ENCODE measurements at places on chromosomes 13 and 19.

- no peak for DNase-seq
These were observed at the start of gene JAK3 for GRCh38 chr19:17847538-17848366. Gene JAK3, minus strand, starts transcription at chr19:17847982. Its CDS starts 3,565 bp downstream, at chr19:17844417.

DNA sequence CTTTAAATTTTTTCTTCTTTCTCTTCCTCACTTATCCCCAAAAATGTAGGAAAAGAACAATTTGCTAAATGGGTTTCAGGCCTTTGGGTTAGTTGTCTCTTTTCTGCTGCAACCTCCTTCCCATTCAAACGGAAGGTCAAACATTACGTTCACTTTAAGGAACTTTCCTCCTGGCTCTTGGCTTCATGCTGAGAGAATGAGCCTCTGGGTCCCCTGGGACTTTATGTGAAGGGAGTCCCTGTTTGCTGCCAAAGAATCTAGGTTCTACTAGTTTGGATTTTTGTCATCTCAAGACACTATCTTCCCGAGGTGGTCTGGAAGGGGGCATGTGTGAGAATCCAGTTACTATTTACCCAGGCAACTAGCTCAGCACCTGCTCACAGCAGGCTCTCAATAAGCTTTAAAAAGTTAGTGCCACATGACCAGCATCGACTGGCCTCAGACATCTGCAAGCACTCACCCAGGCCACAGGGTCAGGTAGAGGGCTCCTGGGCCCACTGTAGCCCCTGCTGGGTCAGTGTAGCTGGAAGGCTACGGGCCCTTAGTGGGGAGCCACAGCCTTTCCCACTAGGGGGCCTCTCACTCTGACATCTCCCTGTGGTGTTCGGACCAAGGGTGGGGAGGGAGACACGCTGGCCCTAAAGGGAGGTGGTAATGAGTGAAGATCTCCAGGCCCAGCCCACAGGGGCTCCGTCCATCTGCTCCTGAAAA lies 40.5 kb downstream of the FAM124A start:
- no peak for DNase-seq

GRCh38 chr19:47404334-47405196 lies 14.8 kb downstream of the MEIS3 start:
- DNase-seq = no peak

DNA sequence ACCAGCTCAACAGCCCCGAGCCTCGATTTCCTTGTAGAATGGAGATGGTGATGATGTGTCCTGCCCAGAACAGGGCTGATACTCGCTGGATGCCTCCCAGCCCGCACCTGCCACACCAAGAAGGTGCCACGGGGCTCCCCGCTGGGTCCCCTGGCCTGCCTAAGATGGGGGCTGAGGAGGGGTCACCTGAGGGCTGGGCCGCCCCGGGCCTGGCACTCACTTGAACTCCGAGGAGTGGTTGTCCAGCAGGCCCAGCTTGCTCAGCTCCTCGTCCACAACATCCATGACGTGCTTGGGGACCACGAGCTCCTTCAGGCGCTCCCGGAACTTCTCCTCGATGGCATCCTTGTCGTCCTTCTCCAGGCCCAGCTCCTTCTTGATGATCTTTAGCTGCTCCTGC lies 14.4 kb downstream of the LONP1 start:
- no peak for DNase-seq

DNA sequence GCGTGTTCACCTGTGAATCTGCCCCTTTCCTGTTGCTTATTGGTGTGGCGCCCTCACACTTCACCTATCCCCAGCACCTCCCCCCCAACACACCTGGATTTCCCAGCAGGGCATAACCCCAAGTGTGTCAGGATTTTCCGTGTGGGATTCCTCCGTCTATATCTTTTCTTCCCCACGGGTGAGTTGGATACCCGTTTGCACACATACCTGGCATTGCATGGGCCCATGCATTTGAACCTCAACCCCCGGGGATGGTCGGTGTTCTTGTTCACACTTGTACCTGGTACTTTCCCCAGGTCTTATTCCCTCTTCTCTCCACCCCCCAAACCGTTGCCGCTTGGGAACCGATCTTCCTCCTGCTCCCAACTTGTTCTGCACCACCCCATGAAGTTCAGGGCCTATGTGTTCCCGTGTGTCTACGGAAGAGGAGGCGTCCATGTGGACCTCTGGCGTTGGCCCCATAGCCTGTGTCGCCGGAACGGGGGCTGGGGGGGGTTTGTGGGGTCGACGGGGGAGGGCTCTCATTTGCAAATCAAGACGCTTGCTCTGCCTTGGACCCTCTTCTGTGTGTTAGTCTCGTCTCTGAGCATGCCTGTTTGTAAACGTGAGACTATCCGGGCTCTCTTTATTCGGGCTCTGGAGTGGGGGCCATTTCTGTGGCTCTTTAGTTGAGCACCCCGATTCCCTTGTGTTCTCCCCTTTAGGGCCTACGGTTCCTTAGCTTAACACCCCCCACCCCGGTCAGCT lies 1.7 kb downstream of the PRR12 start:
- DNase-seq = no peak

- no peak for DNase-seq
These were observed 6.0 kb downstream of the ERVV-1 start for GRCh38 chr19:53019684-53020083.

DNA sequence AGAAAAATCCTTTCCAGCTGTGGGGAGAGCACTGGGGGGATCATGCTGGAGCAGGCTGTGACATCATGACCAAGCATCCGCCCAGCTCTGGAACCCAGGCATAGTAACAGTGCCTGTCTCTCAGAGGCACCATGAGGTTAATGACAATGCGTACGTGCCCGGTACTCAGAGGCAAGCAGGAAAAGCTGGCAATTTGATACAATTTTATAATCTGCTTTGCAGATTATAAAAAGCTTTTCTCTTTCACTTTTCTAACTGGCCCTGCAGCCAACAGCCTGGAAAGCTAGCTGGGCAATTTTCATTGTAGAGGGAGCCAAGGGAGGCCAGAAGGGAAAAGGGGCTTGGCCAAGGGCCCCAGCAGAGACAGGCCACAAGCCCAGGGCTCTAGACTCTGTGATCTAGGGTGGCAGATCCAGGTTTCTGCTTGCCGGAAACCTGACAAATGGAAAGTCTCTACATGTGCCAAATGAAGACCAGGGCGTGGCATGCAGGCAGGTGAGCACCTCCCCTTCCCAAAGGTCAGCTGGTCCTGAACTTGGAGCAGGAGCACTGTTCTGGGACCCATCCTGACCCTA lies 22.7 kb downstream of the VRK3 start:
- no peak for DNase-seq

- DNase-seq = no peak
These were observed 33.2 kb upstream of the TFDP1 start for GRCh38 chr13:113551081-113552000.

- DNase-seq = no peak
These were observed 214.4 kb downstream of the SPRY2 start for GRCh38 chr13:80126389-80127068.

- no peak for DNase-seq
These were observed 63.4 kb downstream of the KDM4B start for GRCh38 chr19:5032101-5032967.

- no peak for DNase-seq
These were observed 37.3 kb upstream of the GTF2F2 start for GRCh38 chr13:45082964-45083363.

DNA sequence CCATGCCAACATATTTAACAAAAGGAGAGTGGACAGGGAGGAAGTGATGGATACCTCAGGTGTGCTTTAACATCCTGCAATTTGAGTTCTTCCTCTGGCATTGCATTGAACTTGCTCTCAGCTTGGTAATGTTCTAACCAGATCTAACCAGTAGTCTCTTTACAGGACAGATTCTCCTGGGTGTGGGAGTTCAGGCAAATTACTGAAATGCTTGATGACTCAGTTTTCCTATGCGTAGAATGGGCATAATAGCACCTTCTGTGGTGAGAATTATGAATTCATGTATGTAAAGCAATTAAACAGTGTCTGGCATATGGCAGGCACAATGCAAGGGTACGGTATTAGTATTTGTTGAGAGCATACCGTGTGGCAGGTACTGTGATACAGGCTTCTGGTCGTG lies 3.6 kb downstream of the AKAP11 start:
- DNase-seq = no peak

DNA sequence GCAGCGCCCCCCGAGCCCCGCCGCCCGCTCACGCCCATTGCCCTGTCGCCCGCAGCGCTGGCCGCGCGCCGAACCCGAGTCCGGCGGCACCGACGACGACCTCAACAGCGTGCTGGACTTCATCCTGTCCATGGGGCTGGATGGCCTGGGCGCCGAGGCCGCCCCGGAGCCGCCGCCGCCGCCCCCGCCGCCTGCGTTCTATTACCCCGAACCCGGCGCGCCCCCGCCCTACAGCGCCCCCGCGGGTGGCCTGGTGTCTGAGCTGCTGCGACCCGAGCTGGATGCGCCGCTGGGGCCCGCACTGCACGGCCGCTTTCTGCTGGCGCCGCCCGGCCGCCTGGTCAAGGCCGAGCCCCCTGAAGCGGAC lies 518 bp downstream of the KLF2 start:
- no peak for DNase-seq

- DNase-seq = no peak
These were observed 1850.4 kb downstream of the OLFM4 start for GRCh38 chr13:54879036-54879435.

DNA sequence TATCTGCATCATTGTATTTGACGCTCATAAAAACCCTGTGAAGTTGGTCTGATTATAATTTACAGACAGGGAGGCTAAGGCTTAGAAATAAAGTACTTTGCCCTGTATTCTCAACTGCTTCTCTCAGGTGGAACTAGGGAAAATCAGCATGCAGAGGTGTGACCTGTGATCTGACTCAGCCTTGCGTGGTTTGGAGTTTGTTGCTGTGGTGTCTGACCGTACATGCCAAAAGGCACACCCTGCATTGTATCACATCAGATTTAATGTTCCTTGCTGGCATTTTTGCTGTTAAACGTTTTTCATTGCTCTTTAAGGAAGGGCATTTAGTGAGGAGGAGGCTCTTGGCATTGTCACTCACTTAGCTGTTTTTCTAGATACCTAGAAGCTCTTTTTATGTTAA lies 58.8 kb upstream of the C1QTNF9B start:
- no peak for DNase-seq

DNA sequence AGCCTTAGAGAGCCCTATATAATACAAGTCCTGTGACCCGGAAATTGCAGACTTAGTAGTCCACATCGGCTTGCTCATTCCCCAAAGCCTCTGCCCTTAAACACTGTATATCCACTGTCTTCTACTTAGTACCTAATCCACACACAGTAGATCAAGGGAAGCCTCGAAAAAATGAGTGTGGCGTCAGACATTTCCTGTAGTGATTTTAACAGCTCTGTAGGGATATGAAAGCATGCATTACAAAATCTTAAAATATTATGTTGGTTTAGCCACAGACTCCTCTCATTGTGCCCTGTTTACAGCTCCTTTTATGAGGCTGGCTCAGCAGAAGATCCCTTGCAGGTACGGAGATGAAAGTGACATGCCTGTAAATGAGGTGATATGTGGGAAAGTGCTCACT lies 416.3 kb downstream of the LIG4 start:
- DNase-seq = no peak

GRCh38 chr19:17020385-17020784 lies 6.2 kb downstream of the CPAMD8 start:
- no peak for DNase-seq

- no peak for DNase-seq
These were observed 1328.4 kb downstream of the PCDH9 start for GRCh38 chr13:65901723-65902122.

DNA sequence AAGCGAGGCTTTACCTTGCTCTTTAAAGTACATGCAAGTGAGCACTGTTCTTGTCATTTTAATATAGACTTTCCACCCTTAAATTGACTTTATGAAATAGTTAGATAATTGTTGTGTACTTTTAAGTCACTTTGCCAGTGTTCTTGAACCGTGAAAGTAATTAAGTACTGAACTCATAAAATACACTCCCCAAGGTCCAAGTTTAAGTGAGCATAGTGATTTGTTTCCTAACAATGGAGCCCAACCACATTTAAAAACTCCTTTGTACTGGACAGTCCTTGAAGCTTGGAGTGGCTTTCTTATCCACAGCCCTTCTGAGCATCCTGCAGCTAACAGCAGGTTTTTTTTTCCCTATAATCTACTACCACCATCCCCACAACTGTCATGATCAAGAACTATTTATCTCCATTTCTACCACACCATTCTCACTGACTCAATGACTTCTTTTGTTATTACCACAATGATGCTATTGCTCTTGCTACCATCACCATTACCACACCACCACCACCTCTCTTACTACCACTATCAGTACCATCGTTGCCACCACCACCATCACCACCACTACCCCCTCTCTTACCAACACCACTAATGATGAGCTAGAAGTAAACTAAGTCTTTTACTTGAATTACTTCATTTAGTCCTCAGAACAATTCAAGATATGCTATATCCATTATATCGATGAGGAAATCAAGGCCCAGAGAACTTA lies 452.6 kb downstream of the DIAPH3 start:
- DNase-seq = no peak

DNA sequence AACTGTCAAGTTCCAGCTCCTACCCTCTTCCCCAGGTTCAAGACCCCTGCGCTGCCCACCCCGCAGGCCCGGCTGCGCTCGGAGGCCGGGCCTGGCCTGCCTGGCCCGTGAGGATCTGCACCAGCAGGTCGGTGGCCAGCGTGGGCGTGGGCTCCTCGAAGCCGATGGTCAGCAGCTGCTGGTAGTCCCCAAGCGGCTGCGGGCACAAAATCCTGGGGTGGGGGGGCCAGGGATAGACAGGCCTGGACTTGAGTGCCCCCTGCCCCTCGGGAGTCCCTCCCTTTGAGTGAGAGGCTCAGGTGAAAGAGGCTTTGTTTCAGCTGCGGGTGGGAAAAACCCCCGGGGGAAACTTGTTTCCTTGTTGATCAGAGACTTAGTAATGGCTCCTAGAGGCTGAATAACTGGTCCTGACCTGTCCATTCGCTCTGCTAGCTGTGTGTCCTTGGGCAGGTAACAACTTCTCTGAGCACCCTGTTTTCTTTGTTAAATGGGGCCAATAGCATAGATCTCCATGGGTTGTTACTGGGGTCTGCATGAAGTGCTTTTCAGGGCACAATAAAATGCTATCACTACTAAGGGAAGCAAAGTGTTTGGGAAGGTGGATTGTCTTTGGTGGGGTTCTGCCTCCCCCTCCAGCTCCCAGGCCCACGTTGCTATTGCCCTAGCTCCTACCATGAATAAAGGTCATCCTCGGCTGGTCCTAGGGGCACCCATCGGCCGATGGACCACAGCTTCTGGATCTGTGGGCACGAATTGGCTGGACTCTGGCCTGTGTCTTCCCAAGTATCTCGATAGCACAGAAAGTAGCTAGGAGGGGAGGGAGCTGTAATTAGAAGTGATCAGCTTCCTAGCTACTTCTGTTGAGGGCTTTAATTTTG lies 3.5 kb downstream of the C19orf67 start:
- DNase-seq = no peak

DNA sequence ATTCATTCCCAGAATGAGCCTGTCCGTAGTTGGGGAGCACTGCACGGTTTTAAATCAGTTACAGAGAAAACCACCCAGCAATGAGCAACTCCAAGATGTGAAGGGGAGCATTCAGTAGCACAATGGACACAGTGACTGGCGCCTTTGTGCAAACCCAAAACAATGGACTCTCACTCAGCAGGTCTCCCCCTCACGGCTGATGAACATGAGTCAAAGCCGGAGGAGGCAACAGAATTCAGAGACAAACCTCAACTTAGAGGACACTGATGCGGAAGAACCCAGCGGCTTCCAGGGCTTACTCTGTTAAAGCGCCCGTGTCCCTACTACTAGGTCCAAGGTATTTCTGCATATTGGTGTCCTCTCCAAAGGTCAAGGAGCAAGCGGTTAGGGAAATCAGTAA lies 17.7 kb downstream of the PLEKHF1 start:
- DNase-seq = no peak
